Activated naive CD8-positive, alpha-beta T cell treated with anti-CD3 and anti-CD28 coated beads for 36 hours (primary cell): ENCODE measurements at places on chromosomes 4 and X. TPM values are rescaled to one million over a fixed set of nuclear protein-coding genes. Genes with fewer than 3 reads are reported as not detected.
A peak's percentile ranks its signal among the peaks of the same experiment; 100 is the strongest.

DNA sequence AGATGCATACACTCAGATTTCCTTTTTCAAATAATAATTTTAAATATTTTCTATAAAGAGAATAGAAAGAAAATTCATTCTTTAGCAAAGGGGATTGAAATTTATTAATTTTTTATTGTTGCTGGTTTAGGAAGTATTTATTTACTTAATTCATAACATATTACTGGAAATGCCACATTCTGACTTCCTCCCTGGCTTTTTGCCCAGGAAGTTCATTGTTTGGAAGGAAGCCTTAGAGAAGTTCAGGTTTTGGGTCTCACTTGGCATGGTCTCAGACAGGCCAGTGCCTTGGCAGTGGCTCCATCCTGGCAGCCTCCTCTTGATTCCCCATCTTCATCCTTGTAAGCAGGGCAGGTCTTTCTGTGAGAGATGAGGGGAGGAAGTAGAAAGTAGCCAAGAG is 50.5 kb downstream of the IL15 start:
- H3K4me1 ChIP-seq, result no peaks in the 10 kb centered on the region
- no peaks in the 10 kb centered on the region for H3K27me3 ChIP-seq
- H3K27ac ChIP-seq, result no peak overlapping the region
- no peak overlapping the region for H3K4me3 ChIP-seq
- H3K36me3 ChIP-seq, result no peaks in the 10 kb centered on the region
- DNase-seq, result no peak

DNA sequence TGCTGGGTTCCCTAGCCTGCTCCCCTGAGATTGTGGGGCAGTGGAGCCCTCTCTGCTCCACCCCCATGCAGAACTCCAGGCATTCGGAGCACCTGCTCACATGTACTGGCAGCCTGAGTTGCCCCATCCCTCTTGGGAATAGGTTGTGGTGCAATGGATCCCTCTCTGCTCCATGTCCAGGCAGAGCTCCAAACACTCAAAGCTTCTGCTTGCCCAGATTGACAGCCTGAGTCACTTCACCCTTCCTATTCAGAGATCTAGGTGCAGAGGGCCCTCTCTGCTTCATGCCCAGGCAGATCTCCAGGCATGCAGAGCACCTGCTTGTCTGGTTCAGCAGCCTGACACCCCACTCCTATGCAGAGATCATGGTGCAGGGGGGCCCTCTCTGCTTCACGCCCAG is 18.6 kb upstream of the TEX13B start:
- no peak overlapping the region for H3K27ac ChIP-seq
- H3K4me3 ChIP-seq, result no peak overlapping the region
- no peaks in the 10 kb centered on the region for H3K4me1 ChIP-seq
- no peaks in the 10 kb centered on the region for H3K36me3 ChIP-seq

- no peaks in the 10 kb centered on the region for H3K4me1 ChIP-seq
- no peaks in the 10 kb centered on the region for H3K27me3 ChIP-seq
- H3K27ac ChIP-seq, result no peak overlapping the region
- no peak for DNase-seq
- no peak overlapping the region for H3K4me3 ChIP-seq
These were observed 25.1 kb upstream of the UGT2B11 start for GRCh38 chr4:69239557-69240168.

GRCh38 chrX:142873214-142873613 is 152.5 kb upstream of the SPANXN4 start:
- no peaks in the 10 kb centered on the region for H3K36me3 ChIP-seq
- no peak overlapping the region for H3K4me3 ChIP-seq
- no peaks in the 10 kb centered on the region for H3K27me3 ChIP-seq
- no peaks in the 10 kb centered on the region for H3K4me1 ChIP-seq
- no peak overlapping the region for H3K27ac ChIP-seq

DNA sequence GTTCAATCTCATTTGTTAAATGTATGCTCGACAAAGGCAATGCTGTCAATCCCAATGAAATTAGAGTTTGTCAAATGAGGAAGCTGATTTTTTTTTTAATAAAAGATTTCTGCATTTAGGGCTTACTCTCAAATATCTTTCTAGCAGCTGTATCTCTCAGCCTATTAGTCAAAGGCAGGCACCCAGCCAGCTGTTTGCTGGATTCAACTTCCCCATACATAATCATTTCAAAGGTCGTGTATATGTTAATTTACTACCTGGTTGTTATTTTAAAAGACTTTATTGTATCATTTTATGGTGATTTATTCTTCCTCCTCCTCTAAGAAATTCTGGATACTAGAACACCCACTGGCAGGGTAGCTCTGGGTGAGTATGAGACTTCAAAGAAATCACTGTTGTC is 27.1 kb downstream of the RAI2 start:
- DNase-seq, result no peak
- H3K4me3 ChIP-seq, result no peak overlapping the region
- no peaks in the 10 kb centered on the region for H3K4me1 ChIP-seq
- no peaks in the 10 kb centered on the region for H3K36me3 ChIP-seq

GRCh38 chrX:45622042-45622423 is 421.4 kb upstream of the DIPK2B start:
- H3K27ac ChIP-seq, result peak overlapping the region; percentile 27
- DNase-seq, result no peak
- no peaks in the 10 kb centered on the region for H3K27me3 ChIP-seq
- peaks cover 13% of the 10 kb centered on the region for H3K4me1 ChIP-seq

- H3K36me3 ChIP-seq, result peaks cover 47% of the 10 kb centered on the region
- H3K4me3 ChIP-seq, result no peak overlapping the region
- no peak overlapping the region for H3K27ac ChIP-seq
These were observed 149.5 kb downstream of the DHRSX start for GRCh38 chrX:2351321-2351720.

DNA sequence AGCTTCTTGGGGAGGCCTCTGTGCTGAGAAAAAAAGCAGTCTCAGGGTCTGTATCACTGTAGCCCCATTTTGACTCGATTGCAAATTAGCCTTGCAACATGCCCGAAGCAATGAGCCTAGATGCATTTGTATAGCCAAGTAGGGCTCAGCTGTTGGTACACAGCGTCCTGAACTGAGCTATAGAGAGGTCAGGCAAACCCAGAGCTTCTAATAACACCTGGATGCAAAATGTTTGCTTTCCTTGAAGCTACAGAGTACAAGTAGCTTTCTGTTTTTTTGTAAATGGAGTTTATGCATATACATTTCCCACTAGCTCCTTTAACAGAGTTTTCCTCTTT is 87.8 kb downstream of the PLAC1 start:
- H3K4me1 ChIP-seq, result no peaks in the 10 kb centered on the region
- no peaks in the 10 kb centered on the region for H3K36me3 ChIP-seq
- H3K27me3 ChIP-seq, result no peaks in the 10 kb centered on the region
- no peak overlapping the region for H3K27ac ChIP-seq
- H3K4me3 ChIP-seq, result no peak overlapping the region
- no peak for DNase-seq

DNA sequence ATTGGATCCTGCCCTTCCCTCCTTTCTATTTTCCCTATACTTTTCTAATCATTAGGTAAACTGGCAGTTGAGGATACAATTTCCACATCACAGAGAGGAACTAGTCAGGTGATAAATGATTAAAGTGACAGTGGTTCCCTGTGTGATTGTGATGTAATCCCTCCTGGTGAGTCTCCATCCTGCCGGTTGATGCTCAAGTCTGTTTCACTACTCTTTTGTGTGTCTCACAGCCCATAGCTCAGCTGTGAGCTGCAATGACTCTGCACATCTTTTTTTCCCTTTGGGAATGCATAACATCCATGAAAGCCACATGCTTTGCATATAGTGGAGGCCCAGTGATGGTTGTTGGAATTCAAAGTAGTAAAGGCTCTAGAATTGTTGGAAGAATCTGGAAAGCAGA is 60.4 kb downstream of the CCNI start:
- no peak for DNase-seq
- peaks cover 39% of the 10 kb centered on the region for H3K4me1 ChIP-seq
- no peaks in the 10 kb centered on the region for H3K27me3 ChIP-seq
- peaks cover 55% of the 10 kb centered on the region for H3K36me3 ChIP-seq
- H3K27ac ChIP-seq, result no peak overlapping the region
- no peak overlapping the region for H3K4me3 ChIP-seq

DNA sequence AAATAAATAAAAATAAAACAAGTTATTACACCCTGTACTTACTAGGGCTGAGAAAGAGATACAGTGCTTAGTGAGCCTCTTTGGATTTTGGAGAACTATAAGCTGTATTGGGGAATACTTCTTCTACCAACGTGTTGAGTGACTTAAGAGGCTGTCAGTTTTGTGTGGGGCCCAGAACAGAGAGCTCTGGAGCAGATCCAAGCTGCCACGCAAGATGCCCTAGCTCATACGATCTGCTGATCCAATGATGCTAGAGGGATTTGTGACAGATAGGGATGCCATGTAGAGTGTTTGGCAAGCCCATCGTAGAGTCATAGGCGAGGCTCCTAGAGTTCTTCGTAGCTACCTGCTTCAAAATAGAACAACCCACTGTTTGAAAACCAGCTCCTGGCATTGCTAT is 60.3 kb upstream of the KLF3 start:
- peaks cover 2% of the 10 kb centered on the region for H3K36me3 ChIP-seq
- H3K4me3 ChIP-seq, result no peak overlapping the region
- no peak for DNase-seq
- no peaks in the 10 kb centered on the region for H3K27me3 ChIP-seq

- no peaks in the 10 kb centered on the region for H3K4me1 ChIP-seq
- no peaks in the 10 kb centered on the region for H3K36me3 ChIP-seq
- DNase-seq, result no peak
These were observed 157.7 kb downstream of the SPANXN1 start for GRCh38 chrX:145405012-145405411.

DNA sequence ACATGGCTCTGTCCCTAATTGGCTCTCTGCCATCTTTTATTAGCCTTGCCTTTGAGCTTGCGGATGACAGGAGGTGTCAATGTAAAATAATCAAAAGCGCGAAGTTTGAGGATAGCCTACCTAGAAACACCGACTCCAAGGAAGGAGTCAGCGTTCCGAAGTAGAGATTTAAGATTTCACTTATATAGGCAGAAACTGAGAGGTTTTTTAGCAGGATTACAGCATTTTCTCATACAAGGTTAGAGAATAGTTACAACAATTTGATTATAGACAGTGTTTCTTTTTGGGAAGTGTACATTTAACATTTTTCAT is 499 bp upstream of the NFXL1 start:
- no peak for DNase-seq
- H3K4me1 ChIP-seq, result peaks cover 29% of the 10 kb centered on the region
- no peaks in the 10 kb centered on the region for H3K27me3 ChIP-seq
- peak overlapping the region; percentile 86 for H3K27ac ChIP-seq

DNA sequence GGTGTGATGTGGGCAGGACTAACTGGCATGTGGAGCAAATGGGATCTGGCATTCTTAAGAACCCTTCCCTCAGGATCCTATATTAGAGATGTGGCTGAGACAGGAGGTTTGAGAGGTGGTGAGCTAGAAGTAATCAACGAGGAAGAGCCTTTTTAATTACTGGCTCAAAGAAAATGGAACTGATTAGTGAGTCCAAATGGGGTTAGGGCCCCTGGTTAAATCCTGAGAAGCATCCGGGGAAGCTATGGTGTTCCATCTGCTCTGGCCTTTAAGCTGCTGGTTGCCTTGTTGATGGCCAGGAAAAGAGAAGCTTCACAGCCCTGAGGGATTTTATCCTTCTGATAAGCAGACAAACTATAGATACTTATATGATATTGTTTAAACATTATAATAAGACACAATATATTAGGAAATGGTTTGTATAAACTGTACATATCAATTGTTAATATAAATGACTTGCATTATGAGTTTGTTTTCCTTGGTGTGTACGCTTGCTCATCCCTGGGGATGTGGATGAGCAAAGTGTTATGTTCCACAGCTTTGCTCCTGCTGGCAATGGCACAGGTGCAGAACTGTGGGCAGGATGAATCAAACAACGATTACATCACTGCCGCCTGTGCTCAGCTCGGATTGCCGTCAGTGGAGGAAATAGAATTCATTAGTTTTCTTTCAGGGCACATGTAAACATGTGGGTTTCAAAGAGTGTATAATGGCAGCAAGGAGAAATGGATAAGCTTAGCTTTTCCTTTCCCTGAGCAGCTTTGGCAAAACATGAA is 328.6 kb upstream of the ARX start:
- H3K27ac ChIP-seq, result no peak overlapping the region
- H3K27me3 ChIP-seq, result no peaks in the 10 kb centered on the region
- no peaks in the 10 kb centered on the region for H3K36me3 ChIP-seq
- H3K4me3 ChIP-seq, result no peak overlapping the region
- DNase-seq, result no peak

DNA sequence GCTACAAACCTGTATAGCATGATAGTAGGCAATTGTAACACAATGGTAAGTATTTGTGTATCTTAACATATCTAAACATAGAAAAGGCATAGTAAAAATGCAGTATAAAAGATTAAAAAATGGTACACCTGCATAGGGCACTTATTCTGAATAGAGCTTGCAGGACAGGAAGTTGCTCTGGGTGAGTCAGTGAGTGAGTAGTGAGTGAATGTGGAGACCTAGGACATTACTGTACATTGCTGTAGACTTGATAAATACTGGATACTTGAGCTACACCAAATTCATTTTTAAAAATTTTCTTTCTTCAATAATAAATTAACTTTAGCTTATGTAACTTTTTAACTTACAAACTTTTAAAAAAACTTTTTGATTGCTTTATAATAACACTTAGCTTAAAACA is 68.2 kb upstream of the MAML3 start:
- H3K36me3 ChIP-seq, result no peaks in the 10 kb centered on the region
- no peaks in the 10 kb centered on the region for H3K4me1 ChIP-seq
- DNase-seq, result no peak

GRCh38 chr4:156374894-156375293 is 421.2 kb upstream of the CTSO start:
- no peaks in the 10 kb centered on the region for H3K36me3 ChIP-seq

GRCh38 chr4:187387739-187388138 is 607.8 kb upstream of the ZFP42 start:
- no peaks in the 10 kb centered on the region for H3K36me3 ChIP-seq
- no peak for DNase-seq
- no peak overlapping the region for H3K4me3 ChIP-seq
- no peaks in the 10 kb centered on the region for H3K4me1 ChIP-seq

GRCh38 chrX:102341867-102342266 is 94.9 kb downstream of the NXF2 start:
- H3K4me1 ChIP-seq, result no peaks in the 10 kb centered on the region
- no peaks in the 10 kb centered on the region for H3K36me3 ChIP-seq
- no peaks in the 10 kb centered on the region for H3K27me3 ChIP-seq
- no peak overlapping the region for H3K4me3 ChIP-seq
- no peak for DNase-seq

GRCh38 chr4:73742490-73743160 is 2.3 kb downstream of the CXCL8 start:
- H3K4me1 ChIP-seq, result peaks cover 4% of the 10 kb centered on the region
- peaks cover 5% of the 10 kb centered on the region for H3K27me3 ChIP-seq
- H3K4me3 ChIP-seq, result no peak overlapping the region

DNA sequence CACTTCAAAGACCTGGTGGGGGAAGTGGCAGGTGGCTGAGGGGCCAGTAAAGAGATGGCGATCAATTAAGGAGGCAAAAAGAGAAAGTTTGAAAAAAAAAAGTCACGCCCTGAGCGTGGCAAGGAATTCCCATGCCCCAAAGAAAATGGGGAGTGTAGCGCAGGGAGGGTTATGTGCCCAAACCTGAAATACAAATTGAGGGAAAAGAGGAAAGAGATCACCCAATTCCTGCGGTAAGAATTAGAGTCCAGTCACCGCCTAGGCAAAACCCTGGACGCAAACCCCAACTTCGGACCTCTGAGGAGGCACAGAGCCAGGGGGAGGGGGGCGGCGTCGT is 595 bp downstream of the ENOX2 start:
- H3K27ac ChIP-seq, result peak overlapping the region; percentile 82
- no peaks in the 10 kb centered on the region for H3K27me3 ChIP-seq
- peaks cover 6% of the 10 kb centered on the region for H3K4me1 ChIP-seq
- no peak for DNase-seq
- no peak overlapping the region for H3K4me3 ChIP-seq

TRIM60 gene
- not detected for total RNA-seq

ALAS2 gene
- not detected for total RNA-seq

LEF1 gene
- total RNA-seq, result 211 TPM

AMMECR1 gene
- 11.8 TPM for total RNA-seq

LGI2 gene
- total RNA-seq, result not detected

KLHL4 gene
- not detected for total RNA-seq

TLR6 gene
- 2.9 TPM for total RNA-seq

PFKFB1 gene
- total RNA-seq, result 0.86 TPM

MAP7D2 gene
- 0.90 TPM for total RNA-seq
